Activated CD4-positive, alpha-beta T cell treated with anti-CD3 and anti-CD28 coated beads, Interleukin-2, amount 10 ng/mL, durations not matched to agents 24 days and 14 days (primary cell): ENCODE measurements at places on chromosomes 4 and X. TPM values are rescaled to one million over a fixed set of nuclear protein-coding genes. Genes with fewer than 3 reads are reported as not detected.

Gene RS1
- not detected in 2 replicates for total RNA-seq

Gene FAM50A
- 85.4 and 85.9 TPM in 2 replicates for total RNA-seq

Gene MAGEA1
- total RNA-seq: not detected in 2 replicates

Gene C1QTNF7
- total RNA-seq: not detected in 2 replicates

Gene SSX2B
- not detected in 2 replicates for total RNA-seq

Gene NELFA
- 51.1 and 57.4 TPM in 2 replicates for total RNA-seq

Gene SLC7A11
- total RNA-seq: 1.8 and 1.9 TPM in 2 replicates

Gene PLK4
- 44.5 and 44.7 TPM in 2 replicates for total RNA-seq

Gene SPANXA1
- total RNA-seq: not detected in 2 replicates

- H3K36me3 ChIP-seq: no peaks in the 10 kb centered on the region
- H3K27me3 ChIP-seq: no peaks in the 10 kb centered on the region
- no peak overlapping the region for H3K27ac ChIP-seq
These were observed 114.0 kb upstream of the SH3RF1 start for GRCh38 chr4:169384779-169385178.

GRCh38 chr4:165433529-165433928 lies 54.7 kb downstream of the CPE start:
- no peaks in the 10 kb centered on the region for H3K36me3 ChIP-seq
- peaks cover 7% of the 10 kb centered on the region for H3K27me3 ChIP-seq
- H3K4me3 ChIP-seq: no peak overlapping the region
- H3K27ac ChIP-seq: no peak overlapping the region
- H3K4me1 ChIP-seq: no peaks in the 10 kb centered on the region

- no peak for DNase-seq
- no peaks in the 10 kb centered on the region for H3K36me3 ChIP-seq
- no peaks in the 10 kb centered on the region for H3K4me1 ChIP-seq
These were observed 46.1 kb downstream of the DCX start for GRCh38 chrX:111365770-111366325.

- no peaks in the 10 kb centered on the region for H3K27me3 ChIP-seq
- H3K27ac ChIP-seq: no peak overlapping the region
- no peaks in the 10 kb centered on the region for H3K4me1 ChIP-seq
- no peak for DNase-seq
- no peaks in the 10 kb centered on the region for H3K36me3 ChIP-seq
These were observed 40.4 kb downstream of the HPGDS start for GRCh38 chr4:94302191-94302590.

GRCh38 chr4:182246401-182247205 lies 3.4 kb downstream of the TENM3 start:
- no peak for DNase-seq
- no peaks in the 10 kb centered on the region for H3K4me1 ChIP-seq
- H3K27me3 ChIP-seq: no peaks in the 10 kb centered on the region
- no peaks in the 10 kb centered on the region for H3K36me3 ChIP-seq
- H3K27ac ChIP-seq: no peak overlapping the region

DNA sequence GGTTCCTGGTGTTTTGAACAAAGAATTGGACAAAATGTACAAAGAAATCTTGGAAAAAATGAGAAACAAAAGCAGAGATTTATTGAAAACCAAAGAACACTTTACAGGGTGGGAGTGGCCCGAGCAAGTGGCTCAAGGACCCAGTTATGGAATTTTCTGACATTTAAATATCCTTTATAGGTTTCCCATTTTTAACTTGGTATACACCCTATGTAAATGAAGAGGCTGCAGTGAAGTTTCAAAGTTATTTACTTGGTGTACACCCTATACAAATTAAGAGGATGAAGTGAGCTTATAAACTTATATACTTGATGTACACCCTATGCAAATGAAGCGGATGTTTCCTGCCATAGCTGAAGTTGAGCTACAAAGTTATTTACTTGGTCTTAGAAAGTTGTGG lies 4.7 kb downstream of the NLRP2B start:
- no peak overlapping the region for H3K27ac ChIP-seq
- no peak for DNase-seq
- H3K4me3 ChIP-seq: no peak overlapping the region
- no peaks in the 10 kb centered on the region for H3K36me3 ChIP-seq

DNA sequence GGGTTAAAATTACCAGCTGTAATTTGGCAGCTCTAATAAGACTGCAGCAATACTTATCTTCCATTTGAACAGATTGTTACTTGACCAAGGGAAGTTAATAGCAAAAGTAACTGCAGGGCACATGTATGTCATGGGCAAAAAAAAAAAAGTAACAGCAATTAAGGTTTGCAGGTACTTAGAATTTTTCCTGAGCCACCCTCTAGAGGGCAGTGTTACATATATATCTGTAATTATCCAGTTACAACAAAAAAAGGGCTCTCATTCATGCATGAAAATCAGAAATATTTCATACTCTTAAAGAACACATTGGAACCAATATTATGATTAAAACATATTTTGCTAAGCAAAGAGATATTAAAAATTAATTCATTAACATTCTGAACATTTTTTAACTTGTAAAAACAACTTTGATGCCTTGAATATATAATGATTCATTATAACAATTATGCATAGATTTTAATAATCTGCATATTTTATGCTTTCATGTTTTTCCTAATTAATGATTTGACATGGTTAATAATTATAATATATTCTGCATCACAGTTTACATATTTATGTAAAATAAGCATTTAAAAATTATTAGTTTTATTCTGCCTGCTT lies 25.1 kb downstream of the XIAP start:
- no peak overlapping the region for H3K27ac ChIP-seq
- H3K36me3 ChIP-seq: peaks cover 15% of the 10 kb centered on the region
- no peak overlapping the region for H3K4me3 ChIP-seq
- H3K4me1 ChIP-seq: peaks cover 6% of the 10 kb centered on the region
- H3K27me3 ChIP-seq: no peaks in the 10 kb centered on the region
- peak; percentile 75 for DNase-seq

DNA sequence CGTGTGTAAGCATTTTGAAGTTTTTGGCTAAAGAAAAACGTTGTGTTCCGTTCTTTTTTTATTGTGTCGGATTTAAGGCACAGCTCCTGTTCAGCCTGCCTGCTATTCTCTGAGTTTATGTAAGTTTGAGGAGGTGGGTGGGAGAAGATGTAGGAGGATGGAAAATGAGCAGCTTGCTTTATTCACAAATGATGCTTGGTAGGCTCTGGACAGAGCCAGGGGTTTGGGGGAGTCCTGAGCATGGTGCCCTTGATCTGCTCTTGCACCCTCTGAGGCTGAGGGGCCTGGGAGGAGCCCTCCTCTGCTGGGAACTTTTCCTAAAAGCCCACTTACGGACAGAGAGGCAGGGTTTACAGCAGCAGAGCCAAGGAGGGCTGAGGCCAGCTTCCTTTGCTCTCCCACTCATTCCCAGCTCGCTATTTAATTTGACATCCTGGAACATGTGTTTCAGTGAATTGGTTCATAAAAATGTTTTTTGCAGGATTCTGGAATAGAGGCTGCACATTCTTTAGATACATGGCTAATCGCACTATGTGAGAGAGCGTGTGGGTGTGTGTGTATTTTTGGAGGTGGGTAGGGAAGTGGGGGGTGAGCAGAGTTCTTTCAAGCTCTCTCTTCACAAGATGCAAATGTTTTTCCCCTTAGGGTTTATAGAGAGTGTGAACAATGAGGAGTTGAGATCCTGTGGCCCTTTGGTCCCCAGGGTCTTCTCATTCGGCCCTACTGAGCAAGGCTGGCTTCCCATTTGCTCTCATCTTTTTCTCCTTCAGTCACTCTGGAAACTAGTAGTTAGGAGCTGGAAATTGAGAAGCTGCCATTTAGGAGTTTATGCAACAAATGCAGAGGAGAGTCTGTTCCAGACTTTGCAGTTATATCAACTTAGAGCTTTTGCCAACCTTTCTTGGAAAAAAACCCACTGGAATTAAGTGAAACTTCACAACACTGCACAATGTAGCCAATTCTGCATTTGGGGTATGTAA lies 32.1 kb downstream of the TMEM131L start:
- H3K36me3 ChIP-seq: peaks cover 35% of the 10 kb centered on the region
- peak overlapping the region; percentile 94 for H3K27ac ChIP-seq
- H3K4me3 ChIP-seq: peak overlapping the region; percentile 80

DNA sequence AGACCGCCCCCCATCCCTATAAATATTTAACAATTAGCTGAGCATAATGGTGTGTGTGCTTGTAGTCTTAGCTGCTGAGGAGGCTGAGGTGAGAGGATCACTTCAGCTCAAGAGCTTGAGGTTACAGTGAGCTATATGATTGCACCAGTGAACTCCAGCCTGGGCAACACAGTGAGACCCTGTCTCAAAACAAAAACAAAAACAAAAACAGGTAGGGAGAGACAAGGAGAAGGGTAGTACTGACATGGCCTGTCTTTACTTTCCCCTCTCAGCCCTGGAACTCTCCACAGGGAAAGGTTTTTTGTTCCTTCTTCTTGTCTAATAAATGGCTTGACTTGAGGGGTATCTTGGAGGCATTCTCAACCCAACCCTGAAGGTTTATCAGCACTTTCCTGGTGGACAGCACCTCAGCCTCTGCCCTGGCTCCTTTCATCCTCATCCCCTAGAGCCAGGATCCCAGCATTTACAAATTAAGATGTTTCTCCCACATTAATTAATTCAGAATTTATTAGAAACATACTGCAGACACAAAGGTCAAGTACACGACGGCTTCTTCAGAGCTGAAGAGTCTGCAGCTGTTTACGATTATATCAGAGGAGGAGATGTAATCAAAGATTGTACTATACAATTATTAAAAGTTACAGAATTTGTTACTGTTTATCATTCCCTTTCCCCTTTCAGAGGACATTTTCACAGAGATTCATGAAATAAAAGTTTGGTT lies 131.8 kb downstream of the AFF1 start:
- H3K36me3 ChIP-seq: peaks cover 13% of the 10 kb centered on the region
- no peaks in the 10 kb centered on the region for H3K27me3 ChIP-seq
- DNase-seq: no peak
- H3K4me1 ChIP-seq: peaks cover 23% of the 10 kb centered on the region

GRCh38 chrX:10051866-10052480 lies 84.8 kb downstream of the CLDN34 start:
- no peak for DNase-seq
- peaks cover 2% of the 10 kb centered on the region for H3K36me3 ChIP-seq
- peaks cover 8% of the 10 kb centered on the region for H3K4me1 ChIP-seq
- H3K27ac ChIP-seq: no peak overlapping the region
- no peak overlapping the region for H3K4me3 ChIP-seq
